ENCODE measurements at places on chromosomes 6 and 20.

DNA sequence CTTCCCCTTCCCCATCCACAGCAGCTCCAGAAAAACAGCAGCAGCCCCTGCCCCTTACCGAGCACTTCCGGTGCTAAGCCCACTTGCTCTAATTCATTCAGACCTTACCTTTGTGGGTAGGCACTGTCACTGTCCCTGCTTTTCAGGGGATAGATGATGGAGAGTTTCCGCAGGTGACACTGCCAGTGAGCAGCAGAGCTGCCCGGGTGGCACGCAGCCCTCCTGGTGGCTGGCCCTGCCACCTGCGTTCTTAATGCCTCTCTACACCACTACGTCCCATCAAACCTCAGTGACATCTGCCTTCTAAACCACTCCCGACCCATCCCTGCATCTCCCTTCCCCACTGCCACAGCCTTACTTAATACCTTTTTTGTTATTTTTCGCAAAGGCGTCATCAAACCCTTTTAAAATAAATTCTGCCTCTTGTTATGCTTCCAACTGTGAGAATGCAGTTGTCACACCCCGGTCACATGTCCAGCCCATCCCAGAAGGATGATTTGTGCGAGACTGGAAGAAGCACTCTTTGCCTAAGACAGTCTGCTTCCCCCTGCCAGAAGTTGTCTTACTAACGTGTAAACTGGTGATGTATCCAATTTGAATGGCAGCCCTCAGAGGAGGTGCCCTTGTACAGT is 89.7 kb downstream of the NFATC2 start:
- no peak for DNase-seq

- no peak for DNase-seq
These were observed 3.6 kb upstream of the PHIP start for GRCh38 chr6:79081663-79082062.

DNA sequence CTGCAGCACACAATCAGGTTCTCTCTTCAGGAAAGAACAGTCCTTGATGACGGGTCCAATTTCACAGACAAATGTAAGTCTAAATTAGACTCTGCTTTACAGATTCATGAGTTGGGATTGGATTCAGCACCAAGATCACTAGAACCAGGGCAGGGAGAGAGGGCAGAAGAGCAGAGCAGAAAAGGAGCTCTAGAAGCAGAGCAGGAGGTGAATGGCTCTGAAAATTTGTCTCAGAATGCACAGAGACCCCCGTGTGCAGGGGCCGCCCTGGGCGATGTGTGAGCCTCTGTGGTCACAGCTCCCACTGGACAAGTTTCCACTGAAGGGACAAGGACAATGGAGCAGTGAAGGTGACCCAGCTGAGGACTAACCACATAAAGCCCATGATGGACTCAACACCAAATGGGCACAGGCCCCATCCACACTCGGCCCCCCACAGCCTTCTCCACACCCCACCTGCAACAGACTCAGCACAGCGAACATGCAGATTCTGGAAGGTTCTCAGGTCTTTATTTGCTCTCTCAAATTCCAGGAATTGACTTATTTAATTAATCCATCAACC is 3.5 kb downstream of the HLA-B start:
- DNase-seq, result no peak

DNA sequence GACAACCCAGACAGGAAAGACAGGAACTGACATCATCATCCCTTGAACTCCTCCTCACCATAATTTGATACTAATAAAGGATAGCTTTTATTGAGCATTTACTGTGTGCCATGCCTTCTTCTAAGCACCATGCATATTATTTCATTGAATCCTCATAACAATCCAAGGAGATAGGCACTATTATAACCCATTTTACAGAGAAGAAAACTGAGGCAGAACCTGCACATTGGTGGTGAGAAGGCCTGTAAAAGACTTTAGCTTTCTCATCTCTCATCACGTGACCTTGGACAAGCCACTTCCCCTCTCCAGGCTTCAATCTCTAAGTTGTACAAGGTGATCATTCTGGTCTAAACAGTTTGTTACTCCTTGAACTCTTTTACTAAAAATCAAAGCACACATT is 34.5 kb upstream of the PREX1 start:
- no peak for DNase-seq

DNA sequence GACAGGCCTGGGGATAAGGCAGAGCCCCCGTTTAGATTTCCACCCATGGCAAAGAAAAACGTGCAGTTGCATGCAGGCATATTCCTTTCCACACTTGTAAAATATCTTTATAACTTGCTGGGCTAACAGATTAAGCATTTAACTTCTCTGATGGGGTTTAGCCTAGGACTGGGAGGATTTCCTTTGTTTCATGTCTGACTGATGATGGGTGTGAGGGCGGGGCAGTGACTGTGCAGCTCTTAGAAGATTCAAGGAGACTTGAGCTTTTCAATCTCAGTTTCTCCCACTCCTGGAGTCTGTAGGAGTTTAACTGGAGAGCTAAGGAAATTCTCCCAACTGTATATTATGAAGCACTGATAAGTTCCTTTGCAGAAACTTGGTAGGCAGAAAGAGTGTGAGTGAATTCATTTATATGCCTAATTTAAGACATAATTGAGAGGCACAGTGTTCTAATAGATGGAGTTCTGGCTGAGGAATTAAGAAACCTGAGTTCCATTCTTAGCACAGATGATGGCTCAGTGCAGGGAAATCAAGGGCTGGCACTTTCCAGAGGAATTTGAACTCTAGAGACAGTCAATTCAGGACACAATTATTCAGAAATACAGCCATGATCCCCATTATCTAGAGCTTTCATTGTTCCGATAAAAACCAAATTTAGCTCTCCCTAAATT is 214.6 kb upstream of the CNR1 start:
- DNase-seq, result no peak

DNA sequence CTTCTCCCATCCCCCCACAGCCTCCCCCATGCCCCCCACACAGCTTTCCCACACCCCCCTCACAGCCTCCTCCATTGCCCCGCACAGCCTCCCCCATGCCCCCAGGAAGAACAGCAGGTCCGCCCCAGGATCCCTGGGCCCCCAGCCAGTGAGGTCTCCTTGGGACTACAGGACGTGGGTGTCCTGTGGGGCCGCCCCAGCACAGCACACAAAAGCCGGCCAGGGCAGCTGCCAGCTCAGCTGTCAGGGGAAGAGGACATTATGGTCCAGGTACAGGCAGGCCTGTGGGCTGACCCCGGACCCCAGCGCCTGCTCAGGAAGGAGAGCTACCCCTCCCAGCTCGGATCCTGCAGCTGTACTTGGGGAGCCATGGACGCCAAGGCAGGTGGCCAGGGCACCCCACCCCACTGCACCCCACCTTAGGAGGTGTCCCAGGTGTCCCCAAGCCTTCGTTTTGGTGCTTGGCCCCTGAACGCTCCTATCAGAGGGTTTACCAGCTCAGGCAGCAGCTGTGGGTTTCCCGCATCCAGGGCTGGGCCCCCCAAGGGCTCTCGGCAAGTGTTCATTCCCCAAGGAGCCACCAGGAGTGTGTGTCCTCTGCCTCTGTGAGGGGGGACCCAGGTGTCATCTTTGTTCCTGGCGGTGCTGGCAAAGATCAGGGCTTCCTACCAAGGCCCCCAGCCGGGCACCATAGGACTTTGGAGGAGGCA is 42.3 kb upstream of the GATA5 start:
- DNase-seq, result no peak

- no peak for DNase-seq
These were observed 2.4 kb downstream of the BTBD3 start for GRCh38 chr20:11920083-11920482.

- DNase-seq, result no peak
These were observed 99.8 kb upstream of the PDE10A start for GRCh38 chr6:165762876-165763275.
